Activated T-helper 1 cell treated with anti-CD3 and anti-CD28 coated beads, Interleukin-12 subunit alpha, Interleukin-12 subunit beta, Interleukin-2, Interleukin-4 antibody, amounts not matched to agents 30 ng/mL and 10 ng/mL and 1 ng/mL, durations not matched to agents 14 hours and 24 hours and 36 hours (primary cell): ENCODE measurements at places on chromosomes 5 and 9.
A peak's percentile ranks its signal among the peaks of the same experiment; 100 is the strongest.

- DNase-seq, result no peak
These were observed 9.4 kb downstream of the KCNT1 start for GRCh38 chr9:135711391-135711790.

DNA sequence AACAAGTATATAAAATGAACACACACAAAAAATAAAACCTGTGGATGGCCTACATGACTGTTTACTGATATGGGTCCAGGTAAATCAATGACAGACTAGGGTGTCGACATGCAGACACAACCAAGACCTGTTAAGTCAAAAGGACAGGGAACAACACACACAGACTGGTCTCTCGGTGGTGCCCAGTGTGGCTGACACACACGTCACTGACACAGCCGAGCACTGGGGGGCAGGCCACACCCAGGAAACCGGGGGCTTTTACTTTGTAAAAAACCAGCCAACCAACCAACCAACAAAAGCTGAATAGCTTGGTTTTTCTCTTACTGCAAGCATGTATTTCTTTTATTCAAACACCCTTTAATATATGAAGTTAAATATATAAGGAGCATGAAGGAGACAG is 5.0 kb downstream of the FAM163B start:
- no peak for DNase-seq

GRCh38 chr5:156686796-156687195 is 163.3 kb upstream of the PPP1R2B start:
- DNase-seq, result no peak

- DNase-seq, result no peak
These were observed 41.2 kb downstream of the IZUMO3 start for GRCh38 chr9:24504521-24504920.

- no peak for DNase-seq
These were observed 196.3 kb downstream of the PSAT1 start for GRCh38 chr9:78493166-78493742.

GRCh38 chr9:30846651-30847050 is 1537.8 kb upstream of the ACO1 start:
- no peak for DNase-seq

DNA sequence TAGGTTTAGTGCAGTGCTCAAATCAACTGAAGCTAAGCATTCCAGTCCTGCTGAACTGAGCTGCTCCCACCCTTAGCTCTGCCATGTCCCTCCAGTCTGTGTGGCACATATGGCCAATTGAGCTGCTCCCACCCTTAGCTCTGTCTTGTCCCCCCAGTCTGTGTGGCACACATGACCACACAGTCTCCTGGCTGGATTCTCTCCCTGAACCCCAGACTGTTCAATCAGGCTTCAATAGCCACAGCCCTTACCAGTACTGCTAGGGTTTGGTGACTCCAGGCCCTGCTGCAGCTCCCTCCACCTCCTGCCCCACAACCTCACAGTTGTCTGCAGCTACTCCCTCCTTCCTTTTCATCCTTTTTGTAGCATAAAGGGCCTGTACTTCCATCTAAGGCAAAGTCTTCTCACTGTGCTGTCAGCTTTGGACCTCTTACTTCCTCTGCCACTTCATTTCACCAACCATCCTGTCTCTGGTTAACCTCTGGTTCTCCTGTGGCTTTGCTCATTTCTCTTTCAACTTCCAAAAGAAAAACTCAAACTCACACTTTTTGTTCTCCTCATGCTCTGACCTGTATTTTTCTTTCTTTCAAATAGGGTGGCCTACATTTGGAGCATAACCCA is 50.8 kb downstream of the ADAMTS12 start:
- peak; percentile 6 for DNase-seq

DNA sequence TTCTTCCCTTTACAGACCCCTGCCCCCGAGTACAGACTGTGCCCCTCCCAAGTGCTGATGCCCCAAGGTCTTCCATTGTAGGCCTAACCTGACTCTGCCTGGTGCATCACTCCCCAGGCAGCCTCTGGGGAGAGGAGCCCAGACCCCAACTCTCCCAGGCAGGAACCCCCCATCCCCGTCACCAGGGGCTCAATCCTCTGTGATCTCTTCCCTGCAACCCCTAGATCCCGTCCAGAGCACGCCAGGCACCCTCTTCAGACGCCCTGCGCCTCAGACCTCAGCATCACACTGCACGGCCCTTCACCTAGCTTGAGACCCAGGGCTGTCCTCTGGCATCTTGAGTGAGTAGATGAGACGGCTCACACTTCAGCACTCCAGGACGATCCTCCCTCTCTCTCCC is 6.4 kb upstream of the EGR1 start:
- DNase-seq, result no peak

- DNase-seq, result no peak
These were observed 1.7 kb upstream of the KLHL3 start for GRCh38 chr5:137737349-137738131.

- DNase-seq, result no peak
These were observed 216.2 kb downstream of the MAN2A1 start for GRCh38 chr5:109905906-109906305.

DNA sequence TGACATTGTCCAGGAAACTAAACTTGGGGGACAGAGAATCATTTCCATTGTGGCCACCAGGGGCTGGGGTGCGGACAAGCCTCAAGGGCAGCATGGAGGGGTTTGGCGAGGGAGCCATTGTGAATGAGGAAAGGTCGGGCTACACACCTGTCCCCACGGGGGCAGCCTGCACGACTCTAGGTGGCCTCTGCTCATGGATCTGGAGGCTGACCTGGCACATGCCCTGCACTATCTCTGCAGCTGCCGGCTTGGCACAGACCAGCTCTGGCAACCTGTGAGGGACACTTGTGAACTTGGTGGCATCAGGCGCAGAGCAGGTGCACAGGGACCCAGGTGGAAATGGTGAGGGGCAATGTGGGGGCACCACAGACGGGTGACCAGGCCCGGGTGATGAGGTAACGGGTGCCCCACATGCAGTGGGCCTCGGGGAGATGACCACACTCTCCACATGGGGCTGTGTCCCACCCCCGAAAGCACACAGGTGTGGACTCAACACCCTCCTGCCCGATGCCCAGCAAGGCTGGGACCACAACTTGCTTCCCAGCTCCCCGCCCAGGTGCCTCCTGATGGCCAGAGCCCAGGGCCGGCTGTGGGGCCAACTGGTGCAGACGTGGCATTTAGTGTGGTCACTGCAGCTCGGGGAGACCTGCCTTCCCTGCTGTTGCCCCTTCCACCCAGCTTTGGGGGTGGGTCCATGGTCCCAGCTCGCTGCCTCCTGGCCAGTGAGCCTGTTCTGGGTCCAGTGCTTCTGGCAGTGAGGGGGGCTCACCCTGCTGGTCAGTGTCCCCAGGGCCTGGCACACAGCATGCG is 60.9 kb upstream of the UBAC1 start:
- no peak for DNase-seq

GRCh38 chr5:135657536-135658305 is 78.9 kb upstream of the CXCL14 start:
- DNase-seq, result no peak

- DNase-seq, result no peak
These were observed 36.3 kb upstream of the HAND1 start for GRCh38 chr5:154514331-154514730.

DNA sequence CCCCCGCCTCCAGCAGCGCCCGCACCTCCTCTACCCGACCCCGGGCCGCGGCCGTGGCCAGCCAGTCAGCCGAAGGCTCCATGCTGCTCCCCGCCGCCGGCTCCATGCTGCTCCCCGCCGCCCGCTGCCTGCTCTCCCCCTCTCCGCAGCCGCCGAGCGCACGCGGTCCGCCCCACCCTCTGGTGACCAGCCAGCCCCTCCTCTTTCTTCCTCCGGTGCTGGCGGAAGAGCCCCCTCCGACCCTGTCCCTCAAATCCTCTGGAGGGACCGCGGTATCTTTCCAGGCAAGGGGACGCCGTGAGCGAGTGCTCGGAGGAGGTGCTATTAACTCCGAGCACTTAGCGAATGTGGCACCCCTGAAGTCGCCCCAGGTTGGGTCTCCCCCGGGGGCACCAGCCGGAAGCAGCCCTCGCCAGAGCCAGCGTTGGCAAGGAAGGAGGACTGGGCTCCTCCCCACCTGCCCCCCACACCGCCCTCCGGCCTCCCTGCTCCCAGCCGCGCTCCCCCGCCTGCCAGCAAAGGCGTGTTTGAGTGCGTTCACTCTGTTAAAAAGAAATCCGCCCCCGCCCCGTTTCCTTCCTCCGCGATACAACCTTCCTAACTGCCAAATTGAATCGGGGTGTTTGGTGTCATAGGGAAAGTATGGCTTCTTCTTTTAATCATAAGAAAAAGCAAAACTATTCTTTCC is 19.3 kb downstream of the CDKN2A start:
- DNase-seq, result no peak

DNA sequence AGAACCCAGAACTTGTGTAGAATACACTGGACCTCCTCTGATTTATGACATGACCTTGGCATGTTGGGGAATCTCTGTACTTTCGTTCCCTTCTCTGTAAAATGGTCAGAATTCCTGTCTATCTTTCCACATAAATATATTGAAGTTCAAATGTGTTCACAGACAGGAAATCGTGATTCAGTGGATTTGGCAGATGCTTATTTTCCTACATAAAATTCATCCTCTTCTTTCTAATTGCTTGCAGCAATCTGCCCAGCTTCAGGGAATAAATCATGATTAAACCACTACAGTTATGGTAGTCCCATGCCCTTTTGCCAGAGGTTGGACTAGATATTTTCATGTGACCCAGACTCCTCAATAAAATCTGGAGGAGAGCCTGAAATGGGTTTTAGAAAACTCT is 52.1 kb upstream of the ARL15 start:
- DNase-seq, result no peak

DNA sequence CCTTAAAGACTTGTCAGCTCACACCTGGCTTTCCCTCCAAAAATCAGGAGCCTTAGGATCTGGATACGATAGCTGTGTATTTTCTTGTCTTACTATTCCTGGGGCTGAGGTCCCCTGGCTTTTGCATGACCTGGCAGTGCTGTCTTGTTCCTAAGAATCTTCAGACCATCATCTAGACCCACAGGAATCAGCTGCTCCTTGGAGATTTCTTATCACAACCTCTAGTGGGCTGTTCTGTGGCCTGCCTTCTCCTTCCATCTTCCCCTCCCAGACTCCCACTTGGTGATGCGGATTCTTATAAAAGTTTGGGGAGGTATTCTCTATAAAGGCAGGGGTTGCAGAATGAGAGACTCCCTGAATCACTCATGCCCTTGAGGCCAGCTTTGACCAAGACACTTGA is 21.4 kb downstream of the LCP2 start:
- no peak for DNase-seq

- no peak for DNase-seq
These were observed 90.2 kb downstream of the IQGAP2 start for GRCh38 chr5:76493190-76493837.

- no peak for DNase-seq
These were observed 9.4 kb upstream of the PLCXD3 start for GRCh38 chr5:41519801-41520200.

DNA sequence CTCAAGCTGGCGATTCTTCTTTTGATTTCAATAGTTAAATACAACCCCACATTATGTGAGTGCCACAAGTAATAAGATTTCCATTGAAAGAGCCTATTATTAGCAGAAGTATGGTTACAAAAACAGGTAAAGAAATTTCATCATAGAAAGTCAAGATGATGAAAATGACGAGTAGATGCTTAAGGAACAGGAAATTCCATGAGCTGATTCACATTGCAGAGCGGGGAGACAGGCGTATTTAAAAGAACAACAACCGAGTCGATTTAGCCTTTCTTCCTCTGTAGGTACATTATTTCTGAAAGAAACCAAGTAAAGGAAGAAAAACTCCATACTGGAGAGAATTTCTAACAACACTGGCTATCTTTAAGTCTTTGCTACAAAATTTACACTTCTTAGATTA is 310.4 kb downstream of the SLF1 start:
- DNase-seq, result no peak

GRCh38 chr9:29830821-29831220 is 2257.5 kb upstream of the C9orf72 start:
- DNase-seq, result no peak

DNA sequence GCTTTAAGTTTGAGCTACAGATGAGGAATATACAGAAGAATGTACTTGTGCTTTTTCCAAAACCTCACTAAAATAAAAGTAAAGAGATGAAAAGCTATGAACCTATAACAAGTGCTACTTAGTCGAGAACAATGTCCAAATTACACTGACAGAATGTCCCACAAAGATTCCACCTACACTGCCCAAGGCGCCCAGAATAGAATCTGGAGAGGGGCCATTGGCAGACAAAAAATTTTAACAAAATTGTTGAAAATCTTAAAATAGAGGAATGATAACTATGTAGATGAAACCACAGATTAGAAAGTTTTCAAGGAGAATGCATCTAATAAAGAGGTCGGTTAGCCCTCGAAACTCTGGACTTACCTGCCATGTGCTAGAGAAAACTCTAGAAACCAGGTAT is 235.3 kb downstream of the CETN3 start:
- DNase-seq, result no peak

DNA sequence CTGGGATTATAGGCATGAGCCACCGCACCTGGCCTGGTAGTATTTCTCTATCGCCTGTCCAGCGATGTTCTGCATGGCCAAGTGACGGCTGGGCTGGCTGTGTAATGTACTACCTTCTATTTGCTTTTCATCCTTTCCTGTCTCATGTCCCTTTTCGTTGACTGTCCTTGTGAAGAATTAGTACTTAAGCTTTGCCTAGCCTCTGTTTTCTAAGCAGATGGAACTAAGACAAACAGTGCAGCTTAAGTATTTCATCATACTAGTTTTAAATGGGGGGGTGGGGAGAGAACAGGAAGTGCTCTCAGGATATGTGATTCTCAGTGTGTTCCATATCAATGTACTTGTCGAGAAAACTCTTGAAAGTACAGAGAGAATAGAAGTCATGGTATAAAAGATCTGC is 31.7 kb upstream of the CCL21 start:
- DNase-seq, result no peak

- DNase-seq, result no peak
These were observed 554.8 kb upstream of the MEF2C start for GRCh38 chr5:89437450-89438435.

GRCh38 chr5:134784946-134785620 is 26.5 kb downstream of the DDX46 start:
- DNase-seq, result no peak

DNA sequence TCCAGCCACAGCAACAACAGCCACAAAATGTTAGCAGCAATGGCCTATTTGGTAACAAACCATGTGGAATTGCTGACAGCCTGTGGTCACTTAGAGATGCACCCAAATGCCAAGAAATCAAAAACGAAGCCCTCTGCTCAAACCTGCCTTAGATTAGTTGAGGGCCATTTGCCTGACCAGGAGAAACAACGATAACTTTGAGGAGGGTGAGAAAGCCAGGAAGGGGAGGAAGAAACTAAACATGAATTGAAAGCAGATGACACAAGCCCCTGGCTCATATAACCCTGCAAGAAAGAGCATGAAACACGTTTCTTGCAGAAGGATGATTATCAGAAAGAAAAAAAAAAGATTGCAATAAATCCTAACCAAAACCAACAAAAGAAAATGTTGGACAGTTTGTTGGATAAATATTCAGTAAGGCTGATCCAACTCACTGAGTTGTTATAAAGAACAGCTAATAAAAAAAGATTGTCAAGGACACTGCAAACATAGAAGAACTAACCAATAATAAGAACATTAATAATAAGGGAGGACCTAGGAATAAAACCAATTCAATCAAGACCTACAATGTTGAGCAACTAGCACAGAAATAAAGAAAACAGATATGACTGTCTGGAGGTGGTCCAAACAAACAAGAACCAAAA is 140.5 kb upstream of the SLC30A5 start:
- DNase-seq, result no peak

- DNase-seq, result no peak
These were observed 112.2 kb upstream of the SMC2 start for GRCh38 chr9:103981912-103982311.

GRCh38 chr5:1950708-1951103 is 68.0 kb upstream of the IRX4 start:
- DNase-seq, result no peak

GRCh38 chr5:149381986-149382338 is 2.9 kb upstream of the IL17B start:
- DNase-seq, result peak; percentile 59

- no peak for DNase-seq
These were observed 29.0 kb downstream of the STK10 start for GRCh38 chr5:172159016-172159415.
